ENCODE measurements at places on chromosomes 12 and 14.

DNA sequence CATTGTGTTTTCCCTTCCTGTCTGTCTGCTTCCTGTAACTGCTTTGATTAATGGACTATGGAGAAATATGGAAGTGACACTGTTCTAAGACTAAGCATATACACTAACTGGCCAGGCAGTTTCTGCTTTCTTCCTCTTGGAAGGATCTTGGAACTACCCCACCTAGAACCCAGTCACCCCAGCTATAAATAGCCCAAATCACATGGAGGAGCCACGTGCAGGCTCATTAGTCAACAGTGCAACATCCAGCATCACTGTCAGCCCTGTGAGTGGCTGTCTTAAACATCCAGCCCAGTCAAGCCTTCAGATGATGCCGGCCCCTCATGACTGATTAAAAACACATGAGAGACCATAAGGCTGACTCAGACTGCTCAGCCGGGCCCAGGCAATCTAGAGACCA, 39.2 kb downstream of the BCAT1 start:
- ATAC-seq, result peak; percentile 26

GRCh38 chr12:54126029-54126695, 62.6 kb downstream of the SMUG1 start:
- ATAC-seq, result peak; percentile 81

GRCh38 chr12:100718187-100718586, 76.4 kb upstream of the ANO4 start:
- peak; percentile 61 for ATAC-seq

GRCh38 chr14:61343471-61343870, 22.1 kb downstream of the PRKCH start:
- no peak for ATAC-seq

DNA sequence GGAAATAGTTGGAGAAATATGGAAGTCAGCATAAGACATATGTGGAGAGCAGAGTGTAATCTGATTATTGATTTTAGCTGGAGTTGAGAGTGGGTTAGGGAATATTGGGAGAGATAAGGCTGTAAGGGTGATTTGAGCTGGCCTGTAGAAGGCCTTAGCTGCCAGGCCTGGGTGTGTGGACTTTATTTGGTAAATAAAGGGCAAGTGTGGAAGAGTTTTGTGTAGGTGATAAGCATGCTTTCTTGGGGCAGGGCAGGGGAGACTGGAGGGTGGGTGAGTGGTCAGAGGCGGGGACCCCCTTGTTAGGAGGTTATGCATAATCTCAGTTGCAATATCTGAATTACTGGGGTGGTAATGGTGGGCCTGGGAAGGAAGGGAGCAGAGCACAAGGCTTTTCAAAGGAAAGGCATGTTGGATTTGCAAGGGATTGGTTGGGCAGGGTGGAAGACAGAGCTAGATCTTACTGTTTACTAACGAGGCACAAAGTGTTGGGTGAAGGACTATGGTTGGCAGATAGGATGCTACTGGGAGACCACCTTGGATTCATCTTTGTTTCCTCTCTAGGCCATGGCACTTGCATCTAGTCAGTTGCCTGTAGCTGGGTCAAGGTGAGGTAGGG, 5.5 kb downstream of the KHNYN start:
- ATAC-seq, result no peak

DNA sequence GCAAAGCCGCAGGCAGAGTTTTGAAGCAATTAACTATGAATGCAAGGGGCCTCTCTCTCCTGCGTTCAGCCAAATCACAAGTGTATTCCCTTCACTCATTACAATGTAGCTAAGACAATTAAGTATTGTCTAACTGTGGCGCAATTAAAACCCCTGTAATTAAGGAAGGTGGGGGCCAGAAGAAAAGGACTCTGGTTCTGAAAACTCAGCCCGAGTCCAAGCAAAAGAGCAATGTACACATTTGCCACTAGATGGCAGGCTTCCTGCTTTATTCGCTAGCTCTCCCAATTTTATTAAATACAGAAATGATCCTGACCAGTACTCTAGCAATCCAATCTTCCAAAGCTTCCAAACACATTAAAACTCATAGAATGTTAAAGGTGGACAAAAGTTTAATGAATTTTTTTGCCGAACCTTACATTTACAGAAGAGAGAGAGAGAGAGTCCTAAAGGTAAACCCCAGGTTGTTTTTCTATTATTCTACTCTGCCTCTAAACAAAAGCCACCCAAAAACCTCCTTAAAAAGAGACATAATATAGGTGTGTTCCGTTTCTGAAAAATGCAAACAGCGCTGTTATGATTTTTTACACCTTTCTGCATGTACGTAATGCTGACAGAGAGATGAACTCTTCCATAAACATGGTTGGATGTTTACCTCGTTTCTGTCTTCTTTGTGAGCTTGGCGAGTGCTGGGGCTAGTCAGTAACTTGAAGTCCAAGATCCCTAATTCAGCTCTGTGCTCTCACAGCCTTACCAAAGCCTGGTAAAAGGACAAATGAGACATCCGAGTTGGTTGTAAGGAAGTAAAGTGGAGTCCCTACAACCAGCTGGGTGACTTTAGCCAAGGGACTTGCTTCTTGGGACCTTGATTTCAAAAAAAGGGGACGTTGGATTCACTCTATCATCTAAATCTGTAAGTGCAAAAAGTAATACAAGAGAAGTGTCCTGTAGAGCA, 50.9 kb upstream of the VASH1 start:
- peak; percentile 90 for ATAC-seq

DNA sequence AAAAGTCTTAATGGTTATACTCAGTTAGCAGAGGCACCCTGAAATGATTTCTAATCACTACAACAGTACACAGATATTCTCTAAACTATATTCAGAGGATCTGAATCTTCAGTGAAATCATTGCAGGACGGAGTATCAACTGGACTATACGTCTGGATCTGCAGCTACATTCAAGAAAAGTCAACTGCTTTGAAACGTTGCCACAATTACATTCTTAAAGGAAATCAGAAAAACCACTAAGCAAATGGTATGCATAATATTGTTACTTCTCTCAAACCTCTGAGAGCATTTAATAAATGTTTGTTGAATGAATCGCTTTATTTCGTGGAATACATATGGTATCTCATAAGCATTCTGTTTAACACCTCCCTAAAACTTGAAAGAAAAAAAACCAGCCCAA, 67.4 kb downstream of the MED13L start:
- ATAC-seq, result no peak

GRCh38 chr12:101468948-101469347, 6.2 kb upstream of the SPIC start:
- ATAC-seq, result no peak
